ENCODE measurements at places on chromosomes 11 and 22. TPM values are rescaled to one million over a fixed set of nuclear protein-coding genes. Genes with fewer than 3 reads are reported as not detected.
A peak's percentile ranks its signal among the peaks of the same experiment; 100 is the strongest.

- no peaks in the 10 kb centered on the region for H3K27me3 ChIP-seq
- no peak overlapping the region for H3K4me3 ChIP-seq
- no peaks in the 10 kb centered on the region for H3K36me3 ChIP-seq
Measured at GRCh38 chr11:35106595-35106994, 32.4 kb upstream of the CD44 start.

- no peak for DNase-seq
- no peak overlapping the region for H3K27ac ChIP-seq
- no peaks in the 10 kb centered on the region for H3K4me1 ChIP-seq
- H3K4me3 ChIP-seq = no peak overlapping the region
Measured at GRCh38 chr11:4508886-4509285, 26.4 kb downstream of the OR52K1 start.

DNA sequence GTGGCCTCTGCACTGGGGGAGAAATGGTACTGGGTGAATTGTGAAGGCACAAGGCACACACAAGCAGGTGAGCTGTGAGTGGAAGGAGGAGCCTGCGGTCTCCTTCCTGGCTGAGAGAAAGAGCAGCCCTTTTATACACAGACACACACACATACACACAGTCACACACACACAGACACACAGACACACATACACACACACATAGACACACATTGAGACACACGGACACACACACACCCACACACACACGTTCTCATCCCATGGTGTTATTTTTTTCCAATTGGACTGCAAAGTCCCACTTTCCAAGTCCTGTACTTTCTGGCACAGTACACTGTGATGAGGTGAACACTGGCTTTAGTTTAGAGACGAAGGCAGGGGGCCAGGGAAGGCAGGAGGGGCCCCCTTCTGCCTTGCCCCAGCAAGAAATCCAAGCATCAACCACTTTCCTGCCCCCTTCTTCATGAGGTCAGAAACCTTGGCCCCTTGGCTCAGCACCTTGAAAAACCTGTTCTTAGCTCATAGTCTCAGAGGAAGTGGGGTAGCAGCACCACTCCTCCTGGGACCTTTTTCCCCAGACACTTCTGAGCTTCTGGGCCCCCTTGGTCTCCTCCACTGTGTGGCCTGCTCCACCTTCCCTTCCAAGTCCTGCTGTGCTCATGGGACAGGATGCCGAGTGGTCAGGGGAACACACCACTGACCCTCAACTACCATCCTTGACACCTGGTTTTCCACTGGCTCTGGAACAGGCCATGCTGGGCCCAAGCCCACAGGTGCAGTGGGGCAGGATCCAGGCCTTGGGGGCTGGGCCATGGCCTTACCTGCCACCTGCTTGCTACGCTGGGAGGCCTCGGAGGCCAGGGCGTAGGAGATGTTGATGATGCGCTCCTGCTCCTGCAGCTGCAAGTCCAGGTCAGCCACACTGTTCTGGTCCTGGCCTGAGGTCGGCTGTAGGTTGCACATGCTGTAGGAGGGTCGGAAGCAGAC lies 43.8 kb downstream of the C11orf58 start:
- peak overlapping the region; percentile 72 for H3K27ac ChIP-seq
- no peaks in the 10 kb centered on the region for H3K36me3 ChIP-seq
- no peaks in the 10 kb centered on the region for H3K27me3 ChIP-seq
- no peak for DNase-seq
- H3K4me1 ChIP-seq = no peaks in the 10 kb centered on the region

DNA sequence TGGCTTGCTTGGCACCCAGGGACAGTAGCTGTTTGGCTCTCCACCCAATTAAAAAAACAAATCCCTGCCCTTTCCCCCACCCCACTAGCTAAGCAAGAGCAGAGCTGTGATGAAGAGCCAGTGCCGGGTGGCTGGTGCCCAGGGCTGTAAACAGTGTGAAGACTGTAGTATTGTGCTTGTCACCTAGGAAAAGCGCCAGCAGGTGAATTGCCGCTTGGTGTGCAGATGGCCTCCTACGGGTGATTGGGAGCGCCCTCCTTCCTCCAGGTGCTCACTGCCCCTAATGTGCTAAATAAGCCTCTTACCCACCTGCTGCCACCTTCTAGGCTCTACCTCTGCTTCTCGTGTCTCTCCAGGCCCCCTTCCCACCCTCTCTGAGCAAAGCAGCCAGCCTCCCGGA lies 18.4 kb upstream of the RAPSN start:
- no peak overlapping the region for H3K4me3 ChIP-seq
- H3K27me3 ChIP-seq = no peaks in the 10 kb centered on the region
- H3K4me1 ChIP-seq = peaks cover 14% of the 10 kb centered on the region

DNA sequence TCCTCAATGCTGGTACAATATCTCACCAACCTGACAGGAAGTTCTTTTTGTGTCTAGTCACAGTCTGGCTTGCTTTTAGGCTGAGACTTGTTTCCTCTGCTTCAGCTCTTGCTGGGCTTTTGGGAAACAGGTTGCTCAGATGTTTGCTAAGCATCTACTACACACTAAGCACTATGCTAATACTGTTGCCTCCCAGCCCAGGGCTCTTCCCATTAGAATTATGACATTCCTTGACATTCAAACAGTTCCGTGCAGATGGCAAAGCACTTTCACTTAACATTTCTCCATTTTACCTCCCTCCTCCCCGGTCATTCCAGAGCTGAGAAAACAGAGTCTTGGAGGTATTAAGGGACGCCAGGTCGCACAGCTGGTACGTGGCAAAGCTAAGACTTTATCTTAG lies 200.7 kb upstream of the TBCEL start:
- no peaks in the 10 kb centered on the region for H3K36me3 ChIP-seq
- H3K4me1 ChIP-seq = no peaks in the 10 kb centered on the region
- H3K27ac ChIP-seq = no peak overlapping the region
- H3K4me3 ChIP-seq = no peak overlapping the region
- DNase-seq = no peak

GRCh38 chr11:126405906-126406305 lies 50.4 kb downstream of the ST3GAL4 start:
- peak overlapping the region; percentile 33 for H3K27ac ChIP-seq
- no peaks in the 10 kb centered on the region for H3K27me3 ChIP-seq
- H3K4me1 ChIP-seq = no peaks in the 10 kb centered on the region
- DNase-seq = peak; percentile 46
- H3K4me3 ChIP-seq = no peak overlapping the region
- H3K36me3 ChIP-seq = no peaks in the 10 kb centered on the region

CLMP gene
- 82.9 TPM for total RNA-seq

ADAMTS15 gene
- 22.6 TPM for total RNA-seq
